B cell (primary cell): ENCODE measurements at places on chromosomes 1 and 21. TPM values are rescaled to one million over a fixed set of nuclear protein-coding genes. Genes with fewer than 3 reads are reported as not detected.

Gene AIRE
- 0.37 TPM in 1 of 2 replicates, not detected in the other for polyA plus RNA-seq

Gene CCDC24
- polyA plus RNA-seq = 7.3 and 10.1 TPM in 2 replicates

GRCh38 chr1:46003315-46003714 lies 129.1 kb downstream of the PIK3R3 start:
- DNase-seq = no peak

GRCh38 chr1:28602536-28603439 lies 10.7 kb downstream of the RAB42 start:
- DNase-seq = peak; percentile 57

- no peak for DNase-seq
Measured at GRCh38 chr1:234875953-234876855, 252.4 kb downstream of the TOMM20 start.

DNA sequence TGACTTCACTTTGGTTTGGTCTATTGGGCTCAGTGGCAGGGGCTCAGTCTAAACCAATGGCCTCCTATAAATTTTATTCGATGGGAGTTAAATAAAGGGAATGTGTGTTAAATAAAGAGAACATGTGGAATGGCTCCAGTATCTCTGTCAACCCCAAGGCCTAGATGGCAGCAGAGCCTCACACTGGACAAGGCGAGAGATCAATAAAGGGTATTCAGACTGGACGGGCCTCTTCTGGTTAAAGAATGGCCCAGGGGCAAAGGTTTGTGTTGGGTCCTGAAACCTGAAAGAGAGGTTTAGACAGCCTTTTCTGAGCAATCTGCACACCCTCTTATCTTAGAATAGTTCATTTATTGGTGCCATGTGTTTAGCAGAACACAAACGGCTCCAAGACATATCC lies 34.7 kb downstream of the SH3BP5L start:
- DNase-seq = no peak
